Astrocyte of the cerebellum (primary cell): ENCODE measurements at places on chromosomes 1 and 21.

- DNase-seq, result no peak
Observed at GRCh38 chr1:39178541-39179431, 25.7 kb upstream of the MACF1 start.

GRCh38 chr1:11037740-11038182 is 9.3 kb downstream of the MASP2 start:
- DNase-seq, result peak; percentile 83

GRCh38 chr1:172224871-172225270 is 195.6 kb upstream of the C1orf105 start:
- no peak for DNase-seq

DNA sequence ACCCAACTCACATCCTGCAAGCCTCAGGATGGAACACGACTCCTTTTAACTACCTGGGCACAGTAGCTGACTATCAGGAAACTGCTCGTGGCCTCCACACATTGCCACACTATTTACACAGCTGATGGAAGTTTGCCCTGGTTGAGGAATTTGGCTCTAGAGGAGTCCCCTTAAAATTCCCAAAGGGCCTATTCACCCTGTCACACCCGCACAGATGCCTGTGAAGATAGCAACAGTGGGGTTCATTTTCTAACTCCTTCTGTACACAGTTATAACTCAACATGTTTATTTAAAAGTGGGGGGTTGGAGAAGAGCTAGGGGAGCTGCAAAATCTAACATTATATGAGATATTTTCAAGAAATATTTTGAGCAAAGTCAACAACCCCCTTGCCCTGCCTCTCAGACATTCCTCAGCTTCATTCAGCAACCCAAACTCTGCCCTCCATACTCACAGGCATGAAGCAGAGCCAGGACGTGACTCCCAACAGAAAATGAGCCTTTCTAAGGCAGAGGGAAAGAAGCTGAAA is 35.8 kb upstream of the CCN1 start:
- no peak for DNase-seq

DNA sequence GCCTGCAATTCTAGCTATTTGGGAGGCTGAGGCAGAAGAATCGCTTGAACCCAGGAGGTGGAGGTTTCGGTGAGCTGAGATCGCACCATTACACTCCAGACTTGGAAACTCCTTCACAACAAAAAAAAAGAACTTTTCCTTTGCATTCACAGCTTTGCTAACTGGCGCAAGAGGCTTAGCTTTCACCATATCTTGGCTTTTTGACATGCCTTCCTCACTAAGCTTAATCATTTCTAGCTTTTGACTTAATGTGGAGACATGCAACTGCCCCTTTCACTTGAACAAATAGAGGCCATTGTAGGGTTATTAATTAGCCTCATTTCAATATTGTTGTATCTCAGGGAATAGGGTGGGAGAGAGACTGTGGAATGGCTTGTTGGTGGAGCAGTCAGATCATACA is 8.7 kb downstream of the KPNA6 start:
- no peak for DNase-seq

GRCh38 chr1:167683641-167684502 is 37.9 kb upstream of the MPZL1 start:
- no peak for DNase-seq

DNA sequence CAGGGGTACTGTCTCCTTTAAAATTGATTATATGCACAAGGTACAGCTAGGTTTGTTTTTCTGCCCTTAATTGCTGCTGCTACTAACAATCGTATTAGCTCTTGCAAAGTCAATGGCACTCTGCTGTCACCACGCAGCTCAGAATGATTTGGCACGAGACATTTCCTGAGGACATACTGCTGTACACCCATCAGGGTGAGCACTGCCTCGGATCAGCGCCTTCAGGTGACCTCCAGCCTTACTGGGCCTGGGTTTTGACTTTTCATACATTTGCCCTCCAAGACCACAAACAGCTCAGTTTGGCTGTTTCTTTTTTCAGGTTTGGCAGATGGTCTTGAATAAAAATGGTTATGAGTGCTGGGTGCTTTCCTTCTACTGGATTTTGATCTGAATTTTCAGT is 110.9 kb downstream of the NTPCR start:
- no peak for DNase-seq

DNA sequence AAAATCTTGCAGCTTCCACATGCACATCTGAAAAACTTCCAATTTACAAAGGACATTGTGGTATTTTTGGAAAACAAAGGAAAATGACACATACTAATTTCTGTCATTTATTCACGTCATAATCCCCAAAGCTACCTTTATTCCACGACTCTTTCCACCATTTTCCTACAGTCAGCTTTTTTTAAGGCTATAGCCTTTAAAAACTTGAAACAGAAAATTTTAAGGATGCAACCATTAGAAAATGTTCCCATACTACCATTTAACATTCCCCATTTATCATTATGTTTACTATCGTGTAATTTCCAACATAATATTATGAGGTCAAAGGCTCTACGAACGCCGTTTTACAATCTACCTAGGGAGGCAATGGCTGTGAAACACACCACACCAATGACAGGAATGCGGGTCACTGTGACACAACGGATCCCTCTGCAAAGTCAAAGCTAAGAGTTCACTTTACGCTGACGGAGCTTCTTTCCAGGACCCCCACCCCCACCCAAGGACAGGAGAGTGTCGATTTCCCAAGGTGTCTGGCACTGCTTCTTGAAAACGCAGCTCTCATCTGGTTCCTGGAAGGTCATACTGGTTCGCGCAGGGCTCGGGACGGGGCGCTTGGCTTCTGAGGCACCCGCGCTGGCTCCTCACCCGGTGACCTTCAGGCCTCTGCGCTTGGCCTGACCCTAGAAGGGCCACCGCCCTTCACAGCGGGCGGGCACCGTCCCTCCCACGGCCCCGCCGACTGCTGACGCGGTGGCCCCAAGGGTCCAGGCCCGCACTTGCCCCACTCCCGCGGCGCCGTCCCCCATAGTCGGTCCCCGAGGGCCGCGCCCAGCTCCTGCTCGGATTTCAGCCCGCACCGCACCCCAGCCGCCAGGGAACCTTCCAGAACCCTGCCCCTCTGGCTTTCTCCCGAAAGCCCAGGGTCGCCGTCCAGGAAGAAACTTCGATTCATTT is 50.5 kb upstream of the ATF3 start:
- no peak for DNase-seq

DNA sequence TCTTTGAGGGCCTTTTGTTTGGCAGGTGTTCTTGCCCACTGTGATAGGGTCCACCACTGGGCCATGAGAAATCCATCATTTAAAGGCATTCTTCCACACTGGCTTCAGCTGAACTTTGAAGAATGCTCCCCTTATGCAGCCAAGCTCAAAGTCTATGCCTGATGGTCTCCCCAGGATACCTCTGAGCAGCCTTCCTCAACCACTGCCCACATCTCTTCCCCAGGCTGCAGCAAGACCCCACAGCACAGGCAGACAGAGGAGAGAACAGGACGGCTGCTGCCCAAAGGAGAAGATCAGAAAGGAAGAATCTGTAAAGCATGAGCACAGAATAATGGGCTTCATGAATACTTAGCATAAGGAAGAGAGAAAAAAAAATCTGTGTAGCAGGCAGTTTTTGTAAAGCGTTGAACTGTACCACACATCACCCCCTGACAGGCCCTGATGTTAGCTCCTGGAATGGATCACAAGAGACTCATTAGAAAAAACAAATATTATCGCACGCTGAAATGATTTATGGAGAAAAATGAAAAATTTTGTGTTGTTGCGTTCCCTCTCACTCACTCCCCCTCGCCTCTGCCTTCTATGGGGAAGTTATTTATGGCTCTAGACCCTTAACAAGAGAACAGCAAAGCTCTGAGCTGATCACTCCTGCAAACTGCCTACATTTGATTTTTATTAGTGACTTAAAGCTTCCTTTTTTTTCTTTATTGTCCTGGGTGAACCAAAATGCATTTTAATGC is 134.1 kb downstream of the TMEM53 start:
- DNase-seq, result no peak

DNA sequence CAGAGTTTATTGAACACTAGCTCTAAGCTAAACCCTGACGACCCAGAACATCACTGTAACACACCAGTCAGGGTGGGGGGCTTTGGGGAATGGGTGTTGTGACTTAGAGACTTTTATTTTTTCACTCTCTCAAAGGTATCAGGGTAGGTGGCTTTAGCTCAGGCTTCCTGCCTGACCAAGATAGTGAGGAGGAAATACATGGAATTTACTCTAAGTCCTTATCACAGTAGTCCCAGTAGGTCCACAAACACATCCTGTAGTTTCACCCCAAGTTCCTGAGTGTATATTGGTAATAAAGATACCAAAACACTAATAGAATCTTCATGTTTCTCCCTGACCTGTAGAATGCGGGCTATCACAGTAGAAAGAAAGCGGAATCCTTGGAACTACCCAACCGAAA is 15.1 kb downstream of the GJA5 start:
- no peak for DNase-seq

GRCh38 chr1:28087614-28088167 is 719 bp downstream of the EYA3 start:
- no peak for DNase-seq

DNA sequence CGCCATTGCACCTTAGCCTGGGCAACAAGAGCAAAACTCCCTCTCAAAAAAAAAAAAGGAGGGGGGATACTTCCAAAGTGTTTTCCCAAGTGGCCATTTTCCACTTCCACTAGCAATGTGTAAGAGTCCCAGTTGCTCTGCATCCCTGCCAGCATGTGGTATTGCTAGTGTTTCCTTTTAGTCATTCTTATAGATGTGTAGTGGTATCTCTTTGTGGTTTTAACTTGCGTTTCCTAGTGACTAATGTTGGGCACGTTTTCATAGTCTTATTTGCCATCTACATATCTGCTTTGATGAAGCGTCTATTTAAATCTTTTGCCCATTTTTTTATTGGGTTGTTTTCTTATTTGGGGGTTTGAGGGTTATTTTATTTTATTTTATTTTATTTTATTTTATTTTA is 31.1 kb downstream of the INAVA start:
- DNase-seq, result peak; percentile 5

DNA sequence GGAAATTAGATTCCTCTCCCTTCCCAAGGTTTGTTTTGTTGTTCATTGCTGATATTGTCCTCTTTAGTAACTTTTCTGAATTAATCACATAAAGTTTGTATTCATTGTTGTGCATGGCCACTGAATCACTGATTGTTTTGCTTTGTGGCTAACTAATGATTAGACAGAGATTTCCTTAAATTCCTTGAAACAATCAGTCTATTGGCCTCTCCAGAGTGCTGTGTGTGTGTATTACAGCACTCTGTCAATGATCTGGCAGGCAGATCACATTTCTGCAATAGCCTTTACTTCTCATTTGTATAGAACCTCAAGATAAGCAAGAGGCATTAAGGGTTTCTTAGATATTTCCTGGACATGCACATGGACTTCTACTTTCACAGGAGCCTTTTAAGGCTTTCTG is 78.6 kb downstream of the DUSP10 start:
- DNase-seq, result no peak

DNA sequence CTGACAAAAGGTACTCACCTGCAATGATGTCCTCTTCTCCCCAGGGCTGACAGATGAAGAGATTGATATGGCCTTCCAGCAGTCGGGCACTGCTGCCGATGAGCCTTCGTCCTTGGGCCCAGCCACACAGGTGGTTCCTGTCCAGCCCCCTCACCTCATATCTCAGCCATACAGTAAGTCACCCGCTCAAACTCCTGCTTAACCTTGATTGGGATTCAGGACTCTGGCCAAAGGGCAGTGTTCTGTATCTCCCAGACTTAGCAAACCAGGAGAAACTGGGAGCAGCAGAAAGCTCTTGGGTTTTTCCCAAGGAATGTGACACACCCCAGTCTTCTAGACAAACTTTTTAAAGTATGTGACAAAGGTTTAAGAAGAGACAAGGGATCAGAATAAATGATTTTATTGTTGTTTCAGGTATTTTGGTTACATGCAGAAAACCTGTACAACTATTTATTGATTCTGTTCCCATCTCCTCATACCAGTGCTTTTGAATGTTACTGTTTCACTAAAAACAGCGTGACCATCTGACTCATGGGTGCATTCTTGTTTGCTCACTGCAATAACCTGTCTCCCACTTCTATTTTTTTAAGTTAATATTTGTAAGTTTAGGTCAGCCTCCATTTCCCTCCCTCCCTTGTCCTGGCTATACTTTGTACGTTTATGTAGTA is 124.6 kb downstream of the PEX14 start:
- DNase-seq, result peak; percentile 68

- DNase-seq, result no peak
Observed at GRCh38 chr21:45583831-45584509, 41.7 kb upstream of the SLC19A1 start.

DNA sequence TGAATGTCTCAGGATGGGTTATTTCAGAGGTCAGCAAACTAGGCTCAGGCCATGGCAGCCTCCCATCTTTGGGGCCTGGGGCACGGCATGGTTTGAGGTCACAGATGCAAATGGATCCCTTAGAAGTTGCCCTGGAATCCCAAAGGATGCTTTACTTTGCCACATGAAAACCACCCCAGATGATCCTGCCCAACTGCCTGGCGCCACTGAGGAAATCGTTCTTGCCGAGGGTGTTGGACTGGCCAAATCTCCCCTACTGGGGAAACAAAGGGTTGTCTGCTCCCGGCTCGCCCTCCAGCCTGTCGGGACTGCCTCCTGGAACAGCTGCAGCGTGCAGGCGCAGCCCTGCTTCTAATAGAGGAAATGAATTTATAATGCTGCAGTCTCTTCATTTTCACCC is 173.0 kb upstream of the LMO4 start:
- DNase-seq, result no peak

- DNase-seq, result no peak
Observed at GRCh38 chr1:210978974-210979354, 155.0 kb downstream of the KCNH1 start.

DNA sequence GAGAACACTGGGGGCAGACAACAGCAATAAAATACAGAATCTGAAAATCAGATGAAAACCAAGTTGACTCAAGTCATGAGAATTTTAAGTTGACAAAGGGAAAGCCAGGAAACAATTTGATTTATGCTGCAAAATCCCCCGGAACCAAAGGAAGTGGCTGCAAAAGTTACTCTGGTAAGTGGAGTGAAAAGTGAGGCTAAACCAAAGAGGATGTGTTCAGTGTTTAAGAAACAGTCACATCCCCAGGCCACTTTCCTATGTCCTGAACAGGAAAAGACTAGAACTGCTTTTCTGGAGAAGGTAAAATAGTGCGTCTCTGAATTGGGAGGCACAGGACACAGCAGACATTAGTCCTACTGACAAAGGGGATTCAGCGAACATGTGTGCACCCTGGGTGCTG is 5.9 kb downstream of the TARBP1 start:
- no peak for DNase-seq

DNA sequence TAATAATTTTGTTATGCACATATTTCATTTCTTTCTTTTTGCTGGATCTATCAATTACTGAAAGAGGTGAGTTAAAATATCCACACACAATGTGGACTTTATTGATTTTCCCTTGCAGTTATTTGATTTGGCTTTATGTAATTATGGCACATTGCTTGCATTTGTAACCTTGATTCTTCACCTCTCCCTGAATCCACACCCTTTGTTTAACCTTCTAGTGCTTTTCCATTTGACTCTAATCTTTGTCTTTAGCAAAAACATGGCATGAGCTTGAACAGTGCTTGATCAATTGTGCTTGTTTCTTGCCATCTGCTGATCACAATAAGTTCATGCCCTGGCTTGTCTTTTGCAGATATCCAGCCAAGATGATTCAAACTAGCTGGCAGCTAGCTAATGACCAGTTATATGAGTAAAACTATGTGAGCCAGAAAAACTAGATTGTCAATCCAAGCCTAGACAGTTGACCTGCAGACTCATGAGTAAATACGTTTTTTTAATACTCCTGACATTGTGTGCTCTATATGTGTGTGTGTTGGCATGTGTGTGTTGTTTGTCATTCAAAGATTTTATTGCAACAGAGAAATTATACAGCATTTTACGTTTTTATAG is 899.2 kb downstream of the NCAM2 start:
- no peak for DNase-seq
